Pancreas (tissue), 10 donors: ENCODE measurements at places on chromosomes 13 and 19. TPM values are rescaled to one million over a fixed set of nuclear protein-coding genes. Genes with fewer than 3 reads are reported as not detected.

DNA sequence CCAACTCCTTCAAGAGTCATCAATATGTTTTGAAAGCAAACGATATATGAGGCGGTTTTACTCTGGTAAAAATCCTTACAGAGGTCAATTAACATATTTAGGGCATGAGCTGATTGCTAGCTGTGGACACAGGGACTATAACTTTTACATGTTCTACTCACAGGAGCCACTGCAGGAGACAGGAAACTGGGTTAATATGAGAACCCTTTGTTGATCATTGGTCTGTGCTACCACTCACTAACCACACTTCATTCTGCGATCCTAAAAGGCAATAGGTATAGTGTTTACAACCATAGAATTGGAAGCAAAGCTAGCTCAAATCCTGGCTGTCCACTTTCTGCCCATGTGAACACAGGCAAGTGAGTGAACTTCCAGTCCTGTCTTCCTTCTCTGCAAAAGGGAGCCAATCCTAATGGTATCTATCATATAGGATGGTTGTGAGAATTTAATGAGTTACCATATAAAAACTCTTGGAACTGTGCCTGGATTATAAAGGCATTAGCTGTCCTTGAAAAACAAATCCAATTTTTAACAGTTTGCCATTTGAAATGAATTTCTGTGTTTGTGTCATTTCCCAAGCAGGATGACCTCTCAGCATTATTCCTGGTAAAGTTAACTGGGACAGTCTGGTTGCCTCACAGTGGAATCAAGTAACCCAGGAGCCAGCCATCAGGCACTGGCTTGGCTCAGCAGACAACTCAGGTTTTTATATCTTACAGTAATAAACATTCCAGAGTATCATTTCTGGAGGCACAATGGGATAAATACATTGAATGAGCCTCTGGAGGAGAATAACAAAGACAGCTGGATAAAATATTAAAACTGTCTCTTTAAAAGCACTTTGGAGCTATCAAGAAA lies 29.8 kb upstream of the RAP2A start:
- no peak for DNase-seq

- DNase-seq = no peak
Measured at GRCh38 chr19:17306285-17306714, 628 bp downstream of the MRPL34 start.

DNA sequence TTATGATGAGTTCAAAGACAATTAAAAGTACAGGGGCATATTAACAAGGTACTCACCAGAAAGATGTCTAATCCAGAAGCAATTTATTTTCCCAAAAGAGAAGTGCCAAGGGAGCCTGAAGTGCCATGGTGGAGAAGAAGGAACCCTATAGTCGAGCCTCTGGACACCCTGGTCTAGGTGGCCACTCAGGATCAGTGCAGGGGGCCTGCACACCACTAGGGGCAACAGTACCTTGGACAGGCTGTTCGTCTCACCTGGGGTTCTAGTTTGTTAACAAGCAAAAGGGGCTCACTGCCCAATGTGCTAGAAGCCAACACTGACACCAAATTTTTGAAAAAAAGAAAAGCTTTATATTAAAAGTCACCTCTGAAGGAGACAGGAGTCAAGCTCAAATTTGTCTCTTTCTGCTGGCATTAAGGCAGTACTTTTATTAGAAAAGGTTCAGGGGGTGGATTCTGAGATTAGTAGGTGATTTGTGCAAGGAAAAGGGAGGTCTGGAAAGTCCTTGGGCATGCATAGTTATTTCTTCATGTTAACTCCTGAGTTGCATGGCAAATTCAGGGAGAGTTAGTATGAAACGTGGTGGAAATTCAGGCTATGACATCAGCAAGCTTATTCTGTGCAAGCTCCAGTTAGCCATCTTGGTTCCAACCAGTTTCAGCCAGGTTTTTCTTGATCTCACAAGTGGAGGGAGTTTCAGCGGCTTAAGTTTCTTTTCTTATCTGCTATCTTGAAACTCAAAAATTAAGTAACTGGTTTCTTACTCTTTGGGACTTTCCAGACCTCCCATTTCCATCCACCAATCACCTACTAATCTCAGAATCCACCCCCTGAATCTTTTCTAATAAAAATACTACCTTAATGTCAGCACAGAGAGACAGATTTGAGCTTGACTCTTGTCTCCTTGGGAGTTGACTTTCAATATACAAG lies 884 bp upstream of the CBY2 start:
- no peak for DNase-seq

DNA sequence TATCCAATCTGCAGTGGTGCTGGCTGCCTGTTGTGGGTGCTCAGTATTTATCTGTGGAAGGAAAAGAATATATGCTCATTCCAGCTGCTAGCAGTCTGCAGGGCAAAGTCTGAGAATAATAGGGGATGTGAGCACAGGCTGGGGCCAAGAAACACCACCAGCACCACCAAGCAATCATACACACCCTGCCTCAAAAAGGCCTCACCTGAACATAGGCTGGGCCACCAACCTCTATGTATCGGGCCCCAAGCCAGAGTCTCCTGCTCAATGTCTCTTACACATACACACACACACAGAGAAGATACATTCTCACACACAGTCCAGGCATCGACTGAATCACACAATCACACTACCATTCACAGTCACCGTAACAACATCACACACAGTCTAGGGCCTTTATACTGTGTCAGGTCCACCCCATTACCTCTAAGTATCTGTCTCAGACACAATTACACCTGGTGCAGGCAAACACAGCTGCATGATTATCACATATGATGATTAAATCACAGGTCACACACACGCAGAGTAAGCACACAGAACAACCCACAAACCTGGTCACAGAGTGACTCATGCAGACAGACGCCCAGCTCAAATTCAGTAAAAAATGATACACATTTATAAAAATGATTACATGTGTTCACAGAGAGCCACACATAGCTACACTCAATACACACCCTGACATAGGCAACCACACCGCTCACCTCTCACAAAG lies 1.3 kb upstream of the ZSCAN22 start:
- DNase-seq = no peak

DNA sequence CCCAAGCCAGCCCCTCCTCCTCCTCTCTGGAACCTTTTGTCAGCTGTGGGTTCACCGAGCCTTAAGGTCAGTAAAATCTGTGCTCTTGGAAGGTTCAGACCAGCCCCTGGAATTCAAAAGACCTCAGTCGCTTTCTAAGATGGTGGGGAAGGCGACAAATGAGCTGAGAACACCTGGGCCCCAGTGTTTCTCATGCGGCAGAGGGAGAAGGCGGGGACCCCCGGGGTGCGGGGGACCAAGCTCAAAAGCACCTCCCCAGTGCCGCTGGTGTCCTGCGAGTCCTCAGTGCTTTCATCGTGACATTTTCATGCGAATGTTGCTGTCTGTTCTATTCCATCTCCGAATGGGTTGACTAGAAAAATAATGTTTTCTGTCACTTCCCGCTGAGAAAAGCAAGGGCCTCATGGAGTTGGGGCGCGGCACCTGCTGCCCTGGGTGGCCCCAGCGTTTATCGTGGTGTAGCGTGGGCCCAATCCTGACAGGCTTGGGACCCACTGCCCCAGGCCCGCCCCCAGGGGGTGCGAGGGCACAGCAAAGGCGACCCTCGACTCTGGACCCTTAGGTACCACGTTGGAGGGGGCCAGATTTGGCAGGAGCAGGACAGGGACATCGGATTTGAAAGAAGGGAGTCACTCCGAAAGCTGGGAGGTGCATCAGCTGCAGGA lies 751 bp upstream of the NTN5 start:
- DNase-seq = no peak

DNA sequence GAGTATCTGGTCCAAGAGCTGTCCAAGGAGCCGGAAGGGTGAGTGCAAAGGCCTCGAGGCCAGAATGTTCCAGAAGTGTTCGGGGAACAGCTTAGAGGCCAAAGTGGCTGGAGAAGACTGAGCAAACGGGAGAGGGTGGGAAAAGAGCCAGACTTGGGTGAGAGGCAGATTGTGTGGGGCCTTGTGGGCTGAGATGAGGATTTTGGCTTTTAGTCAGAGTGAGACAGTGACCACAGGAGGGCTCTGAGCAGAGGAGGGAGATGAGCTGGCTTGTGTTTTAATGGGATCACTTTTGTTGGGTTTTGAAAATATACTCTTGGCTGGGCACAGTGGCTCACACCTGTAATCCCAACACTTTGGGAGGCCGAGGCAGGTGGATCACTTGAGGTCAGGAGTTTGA lies 5.6 kb downstream of the NANOS2 start:
- DNase-seq = no peak

- no peak for DNase-seq
Measured at GRCh38 chr13:94020833-94021232, 458.6 kb downstream of the DCT start.

Gene LILRB1
- 0.88 TPM for total RNA-seq
